Activated CD8-positive, alpha-beta memory T cell treated with anti-CD3 and anti-CD28 coated beads for 1 hour (primary cell): ENCODE measurements at places on chromosomes 2 and 18.
A peak's percentile ranks its signal among the peaks of the same experiment; 100 is the strongest.

- no peak for DNase-seq
Measured at GRCh38 chr2:238182362-238182761, 21.1 kb downstream of the ILKAP start.

DNA sequence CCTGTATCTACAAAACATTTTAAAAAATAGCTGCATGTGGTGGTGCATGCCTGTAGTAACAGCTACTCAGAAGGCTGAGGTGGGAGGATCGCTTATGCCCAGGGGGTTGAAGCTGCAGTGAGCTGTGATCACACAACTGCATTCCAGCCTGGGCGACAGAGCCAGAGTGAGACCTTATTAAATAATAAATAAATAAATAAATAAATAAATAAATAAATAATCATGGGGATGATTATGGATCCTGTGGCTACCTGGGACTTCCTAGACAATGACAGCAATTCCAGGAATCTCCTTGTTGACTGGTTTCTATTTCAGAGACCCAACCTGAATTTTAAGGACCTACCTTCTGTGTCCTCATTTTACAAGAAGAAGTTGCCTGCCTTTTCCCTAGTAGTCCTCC, 91.5 kb downstream of the KCTD18 start:
- DNase-seq = no peak

DNA sequence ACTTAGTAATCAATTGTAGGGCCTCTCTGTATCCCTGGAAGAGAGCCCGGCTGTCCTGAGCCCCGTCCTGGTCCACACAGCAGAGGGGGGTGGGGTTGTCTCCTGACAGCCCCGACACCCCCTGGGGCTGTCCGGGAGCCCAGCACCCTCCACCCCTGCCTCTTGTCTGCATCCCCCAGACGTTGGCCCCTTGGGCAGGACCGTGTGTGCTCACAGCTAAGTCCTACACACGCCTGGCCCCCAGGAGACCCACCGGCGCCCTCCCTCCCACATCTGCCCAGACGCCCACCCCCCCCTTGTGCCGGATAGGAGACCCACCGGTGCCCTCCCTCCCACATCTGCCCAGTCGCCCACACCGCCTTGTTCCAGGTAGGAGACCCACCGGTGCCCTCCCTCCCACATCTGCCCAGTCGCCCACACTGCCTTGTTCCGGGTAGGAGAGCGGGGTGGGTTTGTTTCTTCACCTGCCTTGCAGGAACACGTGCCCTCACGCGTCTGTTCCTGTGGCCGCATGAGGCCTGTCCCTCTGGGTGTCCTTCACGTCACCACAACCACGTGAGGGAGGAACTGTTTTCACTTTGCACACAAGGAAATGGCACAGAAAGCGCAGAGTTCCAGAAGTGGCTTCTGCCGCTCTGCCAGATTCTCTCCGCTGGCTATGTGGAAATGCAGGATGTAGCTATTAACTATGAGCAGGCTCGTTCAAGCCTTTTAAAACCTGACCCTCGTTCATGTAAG, 61.1 kb upstream of the NFATC1 start:
- no peak for DNase-seq

- no peak for DNase-seq
Measured at GRCh38 chr2:159637240-159637639, 20.9 kb upstream of the BAZ2B start.

DNA sequence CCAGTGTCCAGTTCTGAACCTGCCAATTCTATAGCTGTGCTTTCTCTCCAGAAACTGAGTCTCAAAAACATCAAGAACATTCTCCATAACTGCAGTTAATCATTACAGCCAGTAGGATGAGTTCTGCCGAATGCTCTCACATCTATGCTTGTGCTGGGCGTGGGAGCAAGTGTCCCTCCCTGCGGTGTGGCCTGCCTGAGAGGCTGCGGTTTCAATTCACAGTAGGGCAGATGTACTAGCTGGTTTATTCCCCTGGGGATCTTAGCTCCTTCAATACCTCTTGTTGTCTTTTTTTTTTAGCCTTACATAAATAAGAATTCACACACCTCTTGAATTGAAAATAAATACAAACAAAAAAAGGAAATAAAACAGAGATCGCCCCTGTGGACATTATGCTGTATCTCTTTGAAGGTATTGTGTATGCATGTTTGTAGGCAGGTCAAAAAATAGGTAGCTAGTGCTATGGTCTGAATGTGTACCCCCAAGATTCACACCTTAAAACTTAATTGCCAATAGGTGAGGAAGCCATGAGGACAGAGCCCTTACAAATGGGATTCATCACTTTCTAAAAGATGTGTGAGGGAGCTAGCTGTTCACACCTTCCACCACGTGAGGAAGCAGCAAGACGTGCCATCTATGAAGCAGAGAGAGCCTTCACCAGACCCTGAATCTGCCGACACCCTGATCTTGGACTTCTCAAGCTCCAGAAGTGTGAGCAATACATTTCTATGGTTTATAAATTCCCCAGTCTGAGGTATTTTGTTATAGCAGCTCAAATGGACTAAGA, 74.3 kb downstream of the BCL2L11 start:
- no peak for DNase-seq

GRCh38 chr2:229273723-229274338, 2.7 kb upstream of the PID1 start:
- DNase-seq = no peak

- no peak for DNase-seq
Measured at GRCh38 chr2:162308747-162309503, 9.6 kb downstream of the IFIH1 start.

DNA sequence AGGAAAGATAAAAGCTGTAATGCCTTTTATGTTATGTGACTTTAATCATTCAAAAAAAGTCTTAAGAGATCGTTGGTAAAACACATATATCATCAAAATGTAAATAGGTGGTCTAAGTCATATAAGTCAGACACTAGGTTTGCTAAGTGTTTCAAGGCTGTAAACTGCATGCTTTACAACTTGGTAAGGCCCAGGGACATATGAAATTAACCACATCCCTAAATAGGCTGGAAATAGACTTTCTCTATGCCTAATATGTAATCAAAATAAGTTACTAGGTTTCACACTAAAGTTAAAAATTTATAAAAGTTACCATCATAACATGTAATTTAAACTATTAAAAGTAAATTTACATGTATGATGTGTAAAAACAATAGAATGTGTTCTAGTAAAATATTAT, 946.3 kb upstream of the LRATD1 start:
- no peak for DNase-seq

DNA sequence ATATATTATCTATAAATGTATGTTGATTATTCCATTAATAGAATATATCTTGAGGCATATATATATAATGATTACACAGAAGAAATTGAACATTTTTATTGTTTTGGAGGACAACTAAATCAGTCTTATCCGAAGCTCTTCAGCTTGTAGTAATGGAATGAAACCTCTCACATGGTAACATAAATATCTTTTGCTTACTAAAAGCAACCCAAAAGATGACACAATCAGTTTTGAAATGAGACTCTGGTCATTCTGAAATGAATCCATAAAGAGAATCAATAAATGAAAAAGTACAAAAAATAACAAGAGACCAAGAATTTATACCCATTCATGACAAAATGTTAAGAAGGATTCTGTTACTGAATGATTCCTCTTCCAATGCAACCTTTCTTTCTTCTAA, 110.2 kb downstream of the FIGN start:
- DNase-seq = no peak

DNA sequence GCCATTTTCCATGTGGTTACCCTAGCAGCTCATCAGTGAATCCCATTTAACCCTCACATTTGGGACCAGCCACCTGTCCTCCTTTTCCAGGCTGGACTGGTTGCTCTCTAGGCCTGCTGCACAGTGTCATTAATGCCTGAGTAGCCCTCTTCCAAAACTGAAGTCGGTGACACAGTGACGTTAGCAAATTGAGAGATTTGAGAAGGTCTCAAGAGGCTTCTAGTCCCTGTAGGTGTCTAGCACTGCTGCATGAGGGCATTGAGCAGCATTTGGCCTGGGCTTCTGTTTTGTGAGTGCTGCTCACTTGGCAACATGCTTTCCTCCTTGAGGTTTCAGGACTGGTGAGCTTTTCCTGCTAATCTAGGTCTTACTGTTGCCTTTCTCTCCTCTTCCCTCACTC, 36.7 kb downstream of the PKP4 start:
- no peak for DNase-seq

DNA sequence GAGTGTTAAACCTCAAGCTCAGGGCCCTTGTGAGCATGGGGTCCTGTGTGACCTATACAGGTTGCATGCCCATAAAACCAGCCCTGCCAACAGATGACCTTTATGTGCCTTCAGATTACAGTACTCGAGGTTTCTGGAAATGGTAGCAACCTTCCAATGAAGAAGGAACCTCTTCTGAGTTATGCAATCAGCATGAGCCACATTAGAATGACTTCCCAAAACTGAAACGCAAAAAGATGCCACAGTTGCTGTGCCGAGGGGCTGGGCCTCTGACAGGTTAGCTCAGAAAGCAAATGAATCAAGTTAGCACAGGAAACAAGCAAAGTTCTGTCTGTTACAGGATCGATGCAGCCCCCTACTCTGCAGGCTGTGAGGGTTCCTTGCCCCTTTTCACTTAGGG, 37.7 kb downstream of the TGFA start:
- DNase-seq = no peak

GRCh38 chr2:25232248-25232825, 64.0 kb upstream of the POMC start:
- no peak for DNase-seq

DNA sequence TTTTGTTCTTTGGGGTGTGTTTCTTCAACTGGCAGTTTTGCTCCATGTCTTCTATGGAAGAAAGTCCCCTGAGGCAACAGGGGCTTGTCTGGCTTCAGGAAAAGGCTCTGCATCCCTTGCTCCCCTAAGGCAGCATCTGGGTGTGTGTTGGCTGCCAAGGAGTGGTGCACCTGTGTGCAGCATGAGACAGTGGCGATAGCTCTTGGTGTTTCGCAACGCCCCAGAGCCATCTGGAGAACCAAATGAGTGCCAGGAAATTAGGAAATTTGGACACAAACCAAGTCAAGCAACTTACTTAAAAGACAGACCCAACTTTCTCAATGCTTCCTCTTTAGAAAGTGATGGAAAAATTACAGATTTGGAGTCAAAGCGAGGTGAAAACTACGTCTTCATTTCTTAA, 1044.4 kb upstream of the CNTNAP5 start:
- DNase-seq = no peak

DNA sequence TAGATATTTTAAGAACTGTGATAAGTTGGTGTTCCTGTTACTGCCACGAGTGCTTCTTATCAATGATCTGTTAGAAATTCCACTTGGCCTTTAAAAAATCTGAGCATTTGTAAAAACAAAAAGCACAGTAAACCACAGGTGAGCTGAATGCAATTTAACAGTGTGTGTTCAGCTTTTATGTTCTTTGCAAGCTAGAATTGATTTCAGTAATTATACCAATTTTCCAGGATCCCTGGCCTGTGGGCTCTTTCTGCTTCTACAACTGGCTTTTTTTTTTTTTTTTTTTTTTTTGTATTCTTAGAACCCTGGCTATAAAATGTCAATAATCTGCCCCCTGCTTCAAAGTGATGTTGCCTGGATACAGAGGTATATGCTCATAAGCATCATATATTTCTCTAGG, 548.5 kb upstream of the SLC8A1 start:
- no peak for DNase-seq

DNA sequence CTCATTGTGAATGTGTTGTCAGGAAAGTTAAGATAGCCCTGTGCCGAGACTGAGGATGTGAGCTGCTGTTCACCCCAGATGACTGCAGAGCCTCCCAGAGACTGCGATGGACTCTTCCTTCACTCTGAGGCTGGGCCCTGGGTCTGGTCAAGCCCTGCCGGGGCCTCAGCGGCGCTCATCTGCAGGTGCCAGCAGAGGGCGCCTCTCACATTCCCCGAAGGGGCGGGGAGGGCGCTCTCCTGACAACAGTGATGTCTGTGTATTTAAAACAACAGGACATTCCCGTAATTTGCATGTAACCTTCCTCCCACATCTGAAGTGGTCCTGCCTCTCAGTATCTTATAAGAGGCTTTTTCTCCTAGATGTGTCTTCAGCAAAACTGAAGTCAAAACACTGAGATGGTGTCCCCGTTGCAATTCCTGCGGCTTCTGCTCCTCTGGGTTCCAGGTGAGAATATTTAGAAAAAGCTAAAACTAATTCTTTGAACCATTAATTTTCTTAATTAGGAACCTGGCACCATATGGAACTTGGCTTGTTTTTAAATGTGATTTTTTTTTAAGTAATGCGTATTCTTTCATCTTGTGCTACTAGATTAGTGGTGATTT, 1377.9 kb downstream of the RPIA start:
- DNase-seq = no peak

DNA sequence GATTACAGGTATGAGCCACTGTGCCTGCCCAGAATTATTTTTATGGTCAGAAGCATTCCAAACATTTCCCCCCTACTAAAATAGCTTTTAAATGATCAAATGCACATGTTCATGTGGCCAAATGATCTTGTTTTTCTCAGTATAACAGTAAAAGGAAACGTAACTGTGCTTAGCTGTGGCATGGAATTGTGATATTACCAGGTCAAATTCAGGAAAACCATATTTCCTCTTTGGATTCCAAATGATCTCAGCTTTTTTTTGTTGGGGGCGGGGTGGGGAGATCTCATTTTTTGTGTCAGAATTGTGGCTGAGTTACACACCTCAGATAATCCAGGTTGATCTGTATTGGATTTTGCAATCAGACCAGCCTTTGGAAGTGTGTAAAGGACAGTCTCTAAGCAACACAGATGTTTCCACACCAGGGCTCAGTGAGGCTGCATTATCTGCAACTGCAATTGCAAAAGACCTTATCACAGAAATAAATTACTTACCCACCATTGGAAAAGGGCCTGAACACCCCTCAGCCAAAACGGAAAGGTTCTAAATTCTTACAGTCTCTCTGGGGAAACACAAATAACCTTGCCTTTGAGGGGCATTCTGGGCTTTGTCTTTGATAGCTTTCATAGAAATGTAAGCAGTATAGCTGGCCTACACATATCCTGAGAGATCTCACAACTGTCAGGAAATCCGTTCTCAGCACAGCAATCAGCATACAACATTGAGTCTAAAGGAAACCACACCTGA, 8.4 kb downstream of the CASP10 start:
- DNase-seq = no peak

DNA sequence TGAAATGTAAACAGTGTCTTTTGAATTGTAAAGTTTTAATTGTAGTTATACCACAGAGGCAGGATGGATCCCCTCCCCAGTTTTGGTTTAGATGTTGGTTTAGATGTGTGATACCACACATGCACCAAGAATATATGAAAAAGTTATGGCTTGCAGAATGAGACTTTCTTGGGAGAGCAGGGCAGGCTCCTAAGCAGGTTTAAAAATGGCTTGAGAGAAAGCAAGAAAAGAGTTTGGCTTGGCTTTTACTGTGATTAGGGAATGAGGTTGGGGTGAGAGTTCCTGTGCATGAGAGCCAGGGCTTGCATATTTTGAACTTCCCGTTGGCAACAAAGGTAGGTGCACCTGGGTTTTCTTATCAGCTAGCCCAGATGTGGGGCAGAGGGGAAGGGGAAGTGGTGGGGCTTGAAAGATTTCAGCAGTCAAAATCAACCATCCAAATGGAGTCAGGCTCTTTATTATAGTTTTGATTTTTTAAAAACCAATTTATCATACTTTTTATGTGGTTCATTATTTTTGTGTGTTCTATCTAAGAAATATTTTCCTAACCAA, 246.9 kb downstream of the MTX2 start:
- DNase-seq = no peak

- no peak for DNase-seq
Measured at GRCh38 chr2:16813593-16813992, 148.0 kb upstream of the CYRIA start.

GRCh38 chr2:101766337-101766736, 68.8 kb downstream of the MAP4K4 start:
- DNase-seq = no peak

GRCh38 chr2:205800224-205800623, 117.9 kb downstream of the NRP2 start:
- no peak for DNase-seq

GRCh38 chr2:172442072-172442895, 14.9 kb downstream of the ITGA6 start:
- DNase-seq = peak; percentile 49
